Stimulated activated CD8-positive, alpha-beta memory T cell treated with anti-CD3 and anti-CD28 coated beads, Interleukin-4, amount 100 ng/mL, for 1 hour (primary cell): ENCODE measurements at places on chromosomes 3 and 15.

GRCh38 chr3:189365609-189366564 is 194.1 kb downstream of the TPRG1 start:
- no peak for DNase-seq

GRCh38 chr15:65518633-65519285 is 1.3 kb upstream of the DPP8 start:
- no peak for DNase-seq

DNA sequence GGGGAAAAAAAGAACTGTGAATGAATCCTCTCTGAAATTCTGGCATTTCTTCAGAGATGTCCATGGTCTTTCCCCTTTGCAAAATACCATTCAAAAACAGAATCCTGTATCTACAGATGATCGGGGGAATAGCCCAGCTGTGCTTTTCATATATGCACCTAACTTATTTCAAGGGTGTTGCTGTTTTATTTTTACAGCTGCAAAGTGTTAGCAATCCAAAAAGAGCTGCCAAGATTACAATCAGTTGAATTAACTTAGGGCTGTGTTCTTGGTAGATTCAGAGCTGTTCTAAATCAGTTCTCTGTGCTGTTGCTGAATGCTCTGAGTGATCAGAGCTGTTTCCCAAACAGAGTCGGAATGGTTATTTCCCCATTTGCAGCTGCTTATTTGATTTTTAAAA is 175.7 kb upstream of the SEMA6D start:
- DNase-seq, result no peak

DNA sequence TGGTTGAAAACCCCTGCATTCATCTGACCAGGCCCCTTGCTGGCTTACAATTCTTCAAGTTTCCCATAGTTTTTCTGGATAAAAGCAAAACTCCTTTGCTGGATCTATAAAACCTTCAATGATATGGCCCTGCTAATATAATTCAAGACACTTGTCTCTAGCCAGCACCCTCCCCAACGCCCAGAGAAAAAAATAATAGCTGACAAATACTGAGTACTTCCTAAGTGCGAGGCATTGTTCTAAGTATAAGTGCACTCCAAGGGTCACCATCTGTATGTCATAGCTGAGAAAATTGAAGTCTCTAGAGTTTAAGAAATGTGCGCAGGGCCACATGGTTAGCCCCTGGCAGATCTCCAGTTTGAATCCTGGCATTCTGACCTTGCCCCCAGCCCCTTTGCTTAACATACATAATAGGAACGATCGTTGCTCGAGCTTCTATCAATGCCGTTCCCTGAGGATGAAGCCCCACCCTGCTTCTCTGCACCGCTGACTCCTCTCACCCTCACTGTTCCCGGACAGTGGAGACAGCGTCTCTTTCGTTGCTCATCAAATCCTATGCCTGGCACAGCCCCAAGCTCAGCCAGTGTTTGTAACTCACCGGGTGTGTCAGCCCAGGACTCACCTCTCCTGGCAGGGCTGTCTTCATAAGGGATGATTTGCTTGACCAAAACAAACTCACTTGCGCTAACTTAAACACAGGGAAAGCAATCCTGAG is 377.1 kb upstream of the PROK2 start:
- DNase-seq, result no peak

DNA sequence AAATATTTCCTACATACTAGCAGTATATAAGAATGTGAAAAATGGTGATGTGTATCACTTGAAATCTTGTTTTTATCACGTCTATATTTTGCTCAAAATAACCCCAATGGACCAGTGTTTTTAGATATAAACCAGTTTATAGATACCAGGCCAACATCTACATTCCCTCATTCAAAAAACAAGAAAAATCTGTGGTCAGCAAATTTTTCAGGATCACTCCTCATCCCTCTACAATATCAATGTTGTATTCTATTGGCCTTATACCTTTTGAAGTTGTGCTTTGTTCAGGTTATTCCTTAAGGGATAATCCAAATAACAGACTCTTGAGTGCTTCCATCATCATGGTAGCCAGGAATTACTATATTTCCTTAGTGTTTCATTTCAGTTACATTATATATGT is 332.9 kb upstream of the ARRDC4 start:
- no peak for DNase-seq

GRCh38 chr15:92809880-92810361 is 90.2 kb upstream of the CHD2 start:
- no peak for DNase-seq

DNA sequence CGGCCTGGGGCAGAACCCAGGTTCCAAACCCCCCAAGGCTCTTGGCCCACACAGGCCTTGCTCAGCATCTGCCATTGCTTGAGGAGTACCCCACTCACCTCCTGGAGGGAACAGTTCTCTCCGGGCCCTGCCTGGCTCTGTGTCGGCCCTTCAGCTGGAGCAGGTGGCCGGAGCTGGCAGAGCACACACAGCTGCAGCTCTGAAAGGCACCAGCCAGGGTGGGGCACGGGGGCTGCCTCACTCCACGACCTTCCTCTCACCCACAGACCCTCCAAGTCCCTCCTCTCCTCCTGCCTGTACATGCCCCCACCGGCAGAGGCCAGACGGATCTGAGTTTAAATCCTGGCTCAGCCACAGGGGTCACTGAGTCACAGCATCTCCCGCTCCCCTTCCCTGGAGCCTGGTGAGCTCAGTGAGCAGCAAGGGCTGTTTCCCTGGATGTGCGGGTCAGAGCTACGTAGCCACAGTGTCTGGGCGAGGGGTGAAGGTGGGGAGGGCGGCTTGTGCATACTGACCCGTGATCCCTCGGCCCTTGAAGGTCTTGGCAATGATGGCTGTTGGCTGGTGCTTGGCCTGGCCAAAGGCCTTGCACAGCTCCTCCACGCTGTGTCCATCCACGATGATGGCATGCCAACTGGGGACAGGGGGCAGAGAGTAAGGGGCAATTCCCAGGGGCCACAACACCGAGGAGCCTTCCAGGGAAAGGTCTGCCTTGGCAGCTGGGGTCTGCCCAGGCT is 23.0 kb downstream of the TKT start:
- DNase-seq, result no peak

- DNase-seq, result no peak
Observed at GRCh38 chr3:61562042-61562720, 810 bp downstream of the PTPRG start.

DNA sequence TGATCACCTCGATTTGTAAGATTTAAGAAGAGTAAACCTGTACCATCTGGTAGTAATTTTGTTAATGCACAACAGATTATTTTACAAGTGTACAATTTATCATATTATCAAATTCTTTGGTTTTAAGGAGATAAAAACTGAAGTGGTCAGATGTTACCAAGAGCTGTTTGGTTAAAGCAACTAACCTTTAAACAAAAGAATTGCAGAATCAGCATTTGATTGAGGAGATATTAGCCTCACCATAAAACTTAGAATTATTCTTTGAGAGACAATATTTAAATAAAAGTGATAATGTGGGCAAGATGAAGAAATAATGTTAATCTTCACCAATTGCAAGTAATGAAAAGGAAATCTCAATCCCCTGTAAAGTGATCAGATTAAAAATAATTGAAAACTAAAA is 1034.9 kb downstream of the ROBO1 start:
- no peak for DNase-seq

GRCh38 chr15:38722236-38722635 is 157.6 kb upstream of the RASGRP1 start:
- no peak for DNase-seq

DNA sequence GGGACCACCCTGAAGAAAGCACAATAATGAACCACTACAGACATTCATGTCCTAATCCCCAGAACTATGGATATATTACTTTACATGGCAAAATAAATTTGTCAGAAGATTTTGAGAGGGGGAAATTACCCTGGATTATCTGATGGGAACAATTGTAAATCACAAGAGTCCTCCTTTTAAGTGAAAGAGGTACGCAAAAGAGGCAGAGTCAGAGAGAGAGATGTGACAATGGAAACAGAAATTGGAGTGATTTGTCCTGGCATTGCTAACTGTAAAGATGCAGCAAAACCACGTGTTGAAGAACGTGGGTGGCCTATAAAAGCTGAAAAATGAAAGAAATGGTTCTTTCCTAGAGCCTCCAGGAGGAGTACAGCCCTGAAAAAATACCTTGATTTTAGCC is 1121.4 kb upstream of the ALCAM start:
- DNase-seq, result no peak

GRCh38 chr3:27216955-27217552 is 152.1 kb downstream of the NEK10 start:
- DNase-seq, result no peak

DNA sequence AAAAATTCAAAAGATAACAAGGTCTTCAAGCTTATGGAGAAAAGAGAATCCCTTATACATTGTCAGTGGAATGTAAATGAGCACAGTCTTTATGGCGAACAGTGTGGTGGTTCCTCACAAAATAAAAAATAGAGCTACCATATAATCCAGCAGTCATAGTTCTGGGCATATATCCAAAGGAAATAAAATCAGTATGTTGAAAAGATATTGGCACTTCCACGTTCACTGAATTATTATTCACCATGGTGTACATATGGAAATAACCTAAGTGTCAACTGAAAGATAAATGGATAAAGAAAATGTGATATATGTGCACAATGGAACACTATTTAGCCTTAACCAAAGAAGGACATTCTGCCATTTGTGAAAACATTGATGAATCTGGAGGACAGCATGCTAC is 1161.2 kb downstream of the ROBO2 start:
- no peak for DNase-seq

- DNase-seq, result no peak
Observed at GRCh38 chr3:117734496-117734895, 1024.9 kb downstream of the TUSC7 start.

- DNase-seq, result no peak
Observed at GRCh38 chr3:84692261-84692660, 266.5 kb upstream of the CADM2 start.

DNA sequence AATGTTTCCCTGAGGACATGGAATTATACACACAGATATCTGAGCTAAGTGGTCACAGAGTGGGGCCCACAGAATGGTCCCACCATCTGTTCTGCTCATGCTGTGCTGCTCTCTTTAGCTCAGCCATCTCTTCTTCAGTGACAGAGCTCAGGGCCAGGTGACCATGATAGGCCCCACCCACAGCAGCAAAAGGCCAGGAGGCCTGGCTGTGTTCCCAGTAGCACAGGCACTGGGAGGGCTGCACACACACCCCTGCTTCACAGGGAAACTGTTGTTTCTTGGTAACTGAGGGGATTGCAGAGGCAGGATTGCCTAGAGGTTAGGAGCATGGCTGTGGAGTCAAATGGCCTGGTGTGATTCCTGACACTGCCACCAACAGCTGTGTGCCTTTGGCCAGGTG is 4.8 kb upstream of the FBXW12 start:
- no peak for DNase-seq

- no peak for DNase-seq
Observed at GRCh38 chr3:126472277-126473006, 3.2 kb downstream of the ZXDC start.

DNA sequence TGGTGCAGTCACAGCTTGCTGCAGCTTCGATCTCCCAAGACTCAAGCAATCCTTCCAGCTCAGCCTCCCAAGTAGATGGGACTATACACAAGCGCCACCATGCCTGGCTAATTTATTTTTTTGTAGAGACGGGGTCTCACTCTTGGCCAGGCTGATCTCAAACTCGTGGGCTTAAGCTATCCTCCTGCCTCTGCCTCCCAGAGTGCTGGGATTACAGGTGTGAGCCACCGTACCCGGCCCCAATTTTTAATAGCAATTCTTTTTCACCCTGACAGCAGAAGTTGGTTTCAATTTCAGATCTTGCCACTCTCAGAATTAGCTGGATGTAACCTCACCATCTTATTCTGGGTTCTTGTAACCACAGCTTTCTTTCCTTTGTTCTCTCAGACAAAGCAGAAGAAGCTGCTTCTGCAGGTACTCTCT is 64.8 kb downstream of the TRIM71 start:
- DNase-seq, result no peak

- no peak for DNase-seq
Observed at GRCh38 chr3:137946356-137946973, 63.5 kb upstream of the CLDN18 start.

DNA sequence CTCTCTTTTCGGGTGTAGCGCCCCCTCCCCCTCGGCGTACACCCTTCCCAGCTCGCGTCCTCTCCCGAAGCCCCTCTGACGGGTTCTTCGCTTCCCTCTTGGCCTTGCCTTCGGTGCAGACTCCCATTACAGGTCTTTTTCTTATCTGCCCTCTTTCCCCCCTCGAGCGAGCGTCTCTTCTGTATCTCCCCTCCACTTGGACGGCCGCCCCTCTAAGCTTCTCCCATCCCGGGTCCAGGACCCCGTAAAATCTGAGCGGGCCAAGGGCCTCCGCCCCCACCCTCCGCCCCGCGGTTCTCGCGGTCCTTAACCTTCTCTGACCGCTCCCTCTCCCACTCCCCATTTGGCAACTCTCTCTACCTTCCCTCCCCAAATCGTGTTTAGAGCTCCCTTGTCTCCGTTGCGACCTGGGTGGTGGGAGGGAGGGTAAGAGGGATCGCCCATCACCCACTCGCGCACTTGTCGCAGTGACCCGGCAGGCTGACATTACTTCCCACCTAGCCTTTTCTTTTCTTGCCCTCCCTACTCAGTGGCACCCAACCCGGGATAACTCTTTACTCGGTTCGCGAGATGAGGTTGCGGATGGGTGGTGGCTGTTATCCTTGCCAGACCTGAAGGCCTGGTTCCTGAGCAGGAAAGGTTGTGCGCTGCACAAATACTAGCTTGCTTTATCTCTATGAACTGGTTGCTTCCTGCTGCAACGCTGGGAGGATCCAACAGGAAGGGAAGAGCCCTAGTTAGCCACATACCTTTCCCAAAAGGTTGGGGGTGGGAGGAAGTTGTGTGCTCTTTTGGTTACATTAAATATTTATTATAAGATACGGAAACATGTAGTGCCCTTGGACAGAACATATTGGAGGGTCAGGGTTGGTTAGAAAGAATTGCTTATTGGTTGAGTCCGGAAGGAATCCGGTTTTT is 922 bp downstream of the RAB11A start:
- no peak for DNase-seq

DNA sequence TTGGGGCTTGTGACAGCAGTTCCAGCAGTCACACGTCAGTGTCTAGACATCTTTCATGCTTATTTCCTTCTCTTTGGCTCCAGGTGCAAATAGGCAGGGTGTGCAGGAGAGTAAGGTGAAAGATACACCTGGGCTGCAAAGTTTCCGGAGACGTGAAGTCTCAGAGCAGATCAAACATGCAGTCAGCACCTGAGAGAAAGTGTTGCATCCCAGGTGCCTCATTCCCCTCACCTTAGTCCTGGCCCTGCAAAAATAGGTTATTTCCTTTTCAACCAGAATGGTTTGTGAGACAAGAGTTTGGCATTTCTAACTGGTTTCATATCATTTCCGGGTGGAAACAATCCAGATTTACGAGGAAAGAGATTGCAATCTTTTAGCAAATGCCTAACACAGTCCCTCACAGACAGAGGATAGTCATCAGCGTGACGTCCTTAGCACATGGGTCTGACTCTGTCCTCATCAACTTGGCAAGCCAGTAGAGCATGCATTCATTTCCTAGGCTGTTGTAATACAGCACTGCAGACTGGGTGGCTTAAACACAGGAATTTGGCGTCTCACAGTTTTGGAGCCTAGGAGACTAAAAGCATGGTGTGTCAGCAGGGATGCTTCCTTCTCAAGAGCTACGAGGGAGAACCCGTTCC is 58.2 kb upstream of the ARRDC4 start:
- no peak for DNase-seq

- no peak for DNase-seq
Observed at GRCh38 chr15:60073466-60073840, 69.3 kb downstream of the FOXB1 start.
